B cell (primary cell): ENCODE measurements at places on chromosomes 2 and 18. TPM values are rescaled to one million over a fixed set of nuclear protein-coding genes. Genes with fewer than 3 reads are reported as not detected.

GRCh38 chr2:20852139-20852538 is 29.2 kb upstream of the LDAH start:
- DNase-seq: no peak

DNA sequence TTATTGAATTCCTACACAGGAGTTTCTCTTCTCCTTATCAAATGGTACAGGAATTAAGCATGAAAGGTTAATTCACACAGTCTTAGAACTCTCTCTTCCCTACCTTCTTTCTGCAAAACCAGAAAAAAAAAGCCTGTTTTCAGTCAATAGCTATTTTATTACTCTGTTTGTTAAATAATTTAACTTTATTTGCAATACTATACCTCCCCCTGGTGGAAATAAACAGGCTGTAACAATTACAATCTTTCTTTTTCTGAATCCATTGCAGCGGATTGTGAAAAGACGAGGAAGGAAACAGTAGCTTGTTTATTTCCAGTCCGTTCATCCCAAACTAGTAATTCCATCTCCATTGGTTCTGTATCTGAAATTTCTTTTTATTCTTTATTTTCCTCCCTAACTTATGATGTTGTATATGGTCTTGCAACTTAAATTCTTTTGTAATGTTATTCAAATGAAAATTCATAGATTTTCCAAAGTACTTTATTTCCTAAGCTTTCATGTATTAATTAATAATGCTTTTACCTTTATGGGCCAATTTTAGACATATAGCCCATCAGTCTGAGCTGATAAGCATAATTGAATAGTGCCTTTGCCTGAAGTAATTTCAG is 165.2 kb downstream of the SH3BP4 start:
- DNase-seq: peak; percentile 54

- DNase-seq: no peak
Measured at GRCh38 chr2:196224756-196225155, 53.4 kb upstream of the STK17B start.

- DNase-seq: no peak
Measured at GRCh38 chr2:205898744-205899143, 187.2 kb downstream of the INO80D start.

GRCh38 chr2:227570615-227571014 is 28.1 kb upstream of the SCYGR2 start:
- DNase-seq: no peak

- peak; percentile 44 for DNase-seq
Measured at GRCh38 chr18:47756364-47757016, 174.0 kb downstream of the SMAD2 start.

The C1GALT1C1L gene
- total RNA-seq: not detected in 2 replicates
